H9 (cell line): ENCODE measurements at places on chromosomes 1 and 21.

DNA sequence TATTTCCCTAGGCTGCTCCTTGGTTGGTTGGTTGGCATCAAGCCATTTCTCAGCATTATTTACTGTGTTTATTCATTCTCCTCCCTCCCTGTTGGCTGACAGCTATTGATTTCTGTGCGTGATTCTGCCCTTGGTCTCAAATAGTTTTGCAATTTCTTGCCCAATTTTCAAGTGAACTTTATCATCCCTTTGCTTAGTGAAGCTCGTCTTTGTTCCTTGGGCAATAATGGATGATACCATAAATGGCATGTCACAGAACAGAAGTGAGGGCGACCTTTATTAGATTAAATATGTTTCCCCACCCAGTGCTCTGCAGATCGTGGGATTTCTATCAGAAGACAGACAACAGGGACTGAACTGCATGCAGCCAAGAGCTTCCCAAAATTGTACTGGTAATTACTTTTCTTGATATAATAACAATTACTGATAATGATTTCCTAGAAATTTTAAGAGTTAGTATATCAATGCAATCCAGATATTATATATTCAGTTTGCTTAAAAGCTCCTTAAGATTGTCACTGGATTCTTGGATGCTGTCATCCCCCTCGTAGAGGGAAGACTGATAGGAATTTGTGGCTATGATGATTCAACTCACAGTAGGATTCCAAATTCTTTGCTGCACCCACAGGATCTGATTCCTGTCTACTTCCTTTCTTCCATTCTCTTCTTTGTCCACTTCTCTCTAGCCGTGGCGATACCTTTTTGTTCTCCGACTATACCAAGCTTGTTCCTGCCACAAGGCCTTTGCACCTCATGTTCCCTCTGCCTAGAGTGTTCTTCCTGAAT lies 122.1 kb upstream of the KAZN start:
- DNase-seq: no peak

DNA sequence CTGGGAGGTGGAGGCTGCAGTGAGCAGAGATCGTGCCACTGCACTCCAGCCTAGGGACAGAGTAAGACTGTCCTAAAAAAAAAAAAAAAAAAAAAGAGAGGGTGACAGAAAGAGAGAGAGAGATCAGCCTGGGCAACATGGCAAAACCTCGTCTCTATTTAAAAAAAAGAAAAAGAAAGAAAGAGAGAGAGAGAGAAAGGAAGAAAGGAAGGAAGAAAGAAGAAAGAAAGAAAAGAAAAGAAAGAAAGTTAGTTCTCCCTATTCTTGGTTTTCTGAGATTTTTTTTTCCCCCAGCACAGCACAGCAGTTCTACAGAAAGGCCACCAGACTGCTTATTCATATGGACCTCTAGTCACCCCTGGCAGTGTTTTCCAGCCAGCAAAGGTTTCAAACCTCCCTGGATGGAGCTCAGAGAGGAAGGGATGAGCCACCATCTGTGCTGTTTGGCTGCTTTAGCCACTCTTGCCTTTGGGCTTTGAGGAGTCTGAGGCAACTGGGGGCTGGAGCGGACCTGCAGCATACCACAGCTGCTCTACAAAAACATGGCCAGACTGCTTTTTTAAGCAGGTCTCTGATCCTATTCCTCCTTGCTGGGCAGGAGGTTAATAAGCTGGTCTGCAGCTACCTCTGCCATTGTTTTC lies 10.6 kb downstream of the S100A6 start:
- DNase-seq: no peak

DNA sequence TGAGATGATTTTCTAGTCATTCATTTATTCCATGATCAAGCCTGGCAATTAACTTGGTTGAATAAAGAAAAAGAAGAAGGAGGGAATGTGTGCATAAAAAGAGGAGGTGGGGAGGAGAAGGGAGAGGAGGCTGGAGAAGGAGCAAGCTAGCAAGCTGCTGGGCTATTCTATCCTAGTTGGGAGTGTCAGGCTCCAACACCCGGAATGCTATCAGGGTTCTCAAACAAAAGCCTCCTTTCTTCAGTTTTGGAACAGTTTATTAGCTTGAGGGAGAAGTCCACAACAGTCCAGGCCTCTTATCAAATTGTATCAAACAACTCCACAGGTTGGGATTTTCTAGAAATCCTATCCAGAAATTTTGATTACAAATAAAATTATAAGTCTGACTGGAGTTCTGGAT lies 80.0 kb downstream of the BCAR3 start:
- DNase-seq: no peak

DNA sequence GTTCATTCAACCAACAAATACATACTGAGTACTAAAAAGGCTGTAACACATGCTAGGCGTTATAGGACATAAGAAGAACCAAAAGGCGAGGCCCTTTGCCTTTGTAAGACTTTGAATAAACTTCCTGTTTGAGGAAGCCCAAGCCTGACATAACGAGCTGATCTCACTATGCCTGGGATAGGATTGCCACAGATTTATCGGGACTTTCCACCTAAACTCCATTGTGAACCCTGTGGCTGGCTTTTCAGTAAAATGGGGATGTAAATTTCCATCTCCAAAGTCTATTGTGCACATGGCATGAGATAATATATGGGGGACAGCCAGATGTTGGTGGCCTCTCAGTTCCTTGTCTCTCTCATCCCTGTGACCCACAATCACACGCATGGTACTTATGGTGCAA lies 41.9 kb downstream of the LMO4 start:
- DNase-seq: no peak

GRCh38 chr1:113784104-113784779 lies 25.0 kb upstream of the PHTF1 start:
- DNase-seq: no peak

DNA sequence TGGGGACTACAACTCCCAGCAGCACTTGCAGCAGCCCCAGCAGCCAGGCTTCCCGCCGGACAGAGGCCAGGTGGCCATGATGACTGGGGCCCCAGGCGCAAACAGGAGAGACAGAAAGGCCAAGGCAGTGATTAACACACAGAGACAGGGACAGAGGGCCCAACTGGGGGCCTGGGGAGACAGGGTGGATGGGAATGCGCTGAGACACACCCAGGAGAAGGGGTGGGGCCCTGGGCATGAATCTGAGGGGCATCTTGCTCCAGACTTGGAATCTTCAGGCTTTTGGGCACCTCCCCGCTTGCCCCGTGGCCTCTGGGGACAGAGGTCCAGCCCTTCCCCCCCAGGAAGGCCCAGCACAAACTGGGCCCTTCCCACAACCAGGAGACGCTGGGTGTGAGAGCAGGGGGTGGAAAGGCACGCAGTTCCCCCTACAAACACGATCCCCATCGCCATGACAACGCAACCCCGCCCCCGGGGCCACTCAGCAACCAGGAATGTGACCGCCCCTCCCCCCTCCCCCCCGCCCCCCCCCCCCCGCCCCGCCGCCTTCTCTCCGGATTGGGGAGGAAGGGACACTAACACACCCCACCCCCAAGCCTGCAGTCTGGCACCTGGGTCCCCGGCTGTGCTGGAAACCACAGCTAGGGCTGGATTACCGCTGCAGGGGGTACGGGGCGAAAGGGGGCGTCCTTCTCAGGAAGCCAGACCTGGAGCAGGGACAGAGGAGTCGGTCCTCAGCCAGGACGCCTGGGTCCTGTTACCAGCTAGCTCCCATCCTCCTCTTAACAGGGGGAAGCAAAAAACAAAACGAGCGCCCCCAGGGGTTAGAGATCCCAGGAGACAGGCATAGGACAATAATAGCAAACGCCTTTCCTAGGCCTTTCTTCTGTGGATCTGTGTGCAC lies 4.5 kb downstream of the HDGF start:
- DNase-seq: peak; percentile 94

- DNase-seq: no peak
Observed at GRCh38 chr1:217989510-217989909, 295.6 kb upstream of the RRP15 start.

- DNase-seq: no peak
Observed at GRCh38 chr1:68938051-68938666, 441.3 kb upstream of the DEPDC1 start.

GRCh38 chr1:212301580-212301979 lies 16.4 kb downstream of the PPP2R5A start:
- no peak for DNase-seq

- DNase-seq: no peak
Observed at GRCh38 chr21:42343556-42343955, 7.2 kb downstream of the TFF2 start.
